Left renal pelvis (tissue), 4 donors: ENCODE measurements at places on chromosomes 3 and 15. TPM values are rescaled to one million over a fixed set of nuclear protein-coding genes. Genes with fewer than 3 reads are reported as not detected.

GRCh38 chr15:39593656-39594445, 13.0 kb downstream of the THBS1 start:
- no peak for DNase-seq

DNA sequence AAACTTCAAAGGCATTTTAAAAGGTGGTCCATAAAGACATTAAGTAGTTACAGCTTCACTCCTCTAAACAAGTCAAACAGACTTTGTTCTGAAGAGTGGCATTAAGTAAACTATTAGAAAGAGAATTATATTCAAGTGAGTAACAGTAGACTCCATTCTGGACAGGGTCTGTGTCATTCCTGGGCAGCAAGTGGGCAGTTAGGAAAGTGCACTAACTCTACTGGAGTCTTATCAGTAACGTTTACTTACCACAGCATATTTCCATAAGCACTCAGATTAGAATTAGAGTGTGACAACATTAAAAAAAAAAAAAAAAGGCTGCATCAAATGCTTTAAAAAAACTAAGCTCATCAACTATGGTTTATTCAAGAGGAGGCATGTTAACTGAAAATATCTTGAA, 10.6 kb downstream of the UBR1 start:
- no peak for DNase-seq

GRCh38 chr3:146468671-146469149, 651 bp downstream of the PLSCR2 start:
- no peak for DNase-seq

The DNAJB8 gene
- not detected for polyA plus RNA-seq

The HRG gene
- polyA plus RNA-seq: 0.89 TPM
